ENCODE measurements at places on chromosomes 1 and 21.

- H3K27ac ChIP-seq: no peak overlapping the region
- peaks cover 31% of the 10 kb centered on the region for H3K27me3 ChIP-seq
- H3K4me3 ChIP-seq: no peak overlapping the region
- peaks cover 4% of the 10 kb centered on the region for H3K4me1 ChIP-seq
- H3K36me3 ChIP-seq: peaks cover 2% of the 10 kb centered on the region
These were observed 5.6 kb upstream of the TTC39A start for GRCh38 chr1:51336004-51336403.

- no peaks in the 10 kb centered on the region for H3K4me1 ChIP-seq
- no peaks in the 10 kb centered on the region for H3K36me3 ChIP-seq
- peaks cover 35% of the 10 kb centered on the region for H3K27me3 ChIP-seq
- no peak overlapping the region for H3K4me3 ChIP-seq
These were observed 1.2 kb downstream of the HMGCS2 start for GRCh38 chr1:119767486-119767885.

DNA sequence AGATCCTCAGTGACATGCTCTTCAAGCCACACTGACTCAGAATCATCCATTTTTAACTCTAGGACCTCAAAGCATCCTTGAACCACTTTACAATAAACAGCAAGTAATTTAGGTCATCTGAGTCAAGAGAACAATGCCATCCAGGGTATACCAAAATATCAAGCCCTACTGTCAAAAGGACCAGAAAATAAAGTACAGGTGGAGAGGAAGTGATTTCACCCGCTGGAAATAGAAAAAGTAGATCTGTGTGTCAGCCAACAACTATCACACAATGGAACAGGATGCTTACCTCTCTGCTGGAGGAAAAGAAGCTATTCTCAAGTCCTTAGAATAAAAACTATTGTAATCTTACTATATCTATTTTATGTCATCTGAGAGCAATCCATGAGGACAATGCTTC is 37.0 kb downstream of the RERE start:
- no peak for DNase-seq
- no peak overlapping the region for H3K27ac ChIP-seq
- peaks cover 14% of the 10 kb centered on the region for H3K4me1 ChIP-seq
- no peaks in the 10 kb centered on the region for H3K27me3 ChIP-seq
- peaks cover 1% of the 10 kb centered on the region for H3K36me3 ChIP-seq
- no peak overlapping the region for H3K4me3 ChIP-seq

GRCh38 chr1:206898915-206899431 is 1.7 kb downstream of the IL24 start:
- no peak overlapping the region for H3K4me3 ChIP-seq
- DNase-seq: no peak
- H3K27ac ChIP-seq: peak overlapping the region; percentile 80
- H3K27me3 ChIP-seq: peaks cover 18% of the 10 kb centered on the region
- H3K4me1 ChIP-seq: peaks cover 20% of the 10 kb centered on the region
- H3K36me3 ChIP-seq: peaks cover 20% of the 10 kb centered on the region

GRCh38 chr1:32126770-32127169 is 18.9 kb downstream of the KPNA6 start:
- no peak overlapping the region for H3K27ac ChIP-seq
- no peak overlapping the region for H3K4me3 ChIP-seq
- H3K36me3 ChIP-seq: peaks cover 12% of the 10 kb centered on the region
- no peak for DNase-seq
- peaks cover 52% of the 10 kb centered on the region for H3K4me1 ChIP-seq

- no peak overlapping the region for H3K27ac ChIP-seq
- H3K36me3 ChIP-seq: no peaks in the 10 kb centered on the region
- H3K4me1 ChIP-seq: no peaks in the 10 kb centered on the region
- no peak overlapping the region for H3K4me3 ChIP-seq
These were observed 61.2 kb upstream of the CCDC190 start for GRCh38 chr1:162922201-162922600.

- peaks cover 26% of the 10 kb centered on the region for H3K27me3 ChIP-seq
- no peak overlapping the region for H3K4me3 ChIP-seq
- no peaks in the 10 kb centered on the region for H3K36me3 ChIP-seq
- no peak overlapping the region for H3K27ac ChIP-seq
- DNase-seq: no peak
- no peaks in the 10 kb centered on the region for H3K4me1 ChIP-seq
These were observed 38.4 kb upstream of the CCSAP start for GRCh38 chr1:229381234-229381633.
